NCI-H446 (cell line): ENCODE measurements at places on chromosomes 5 and 9.

DNA sequence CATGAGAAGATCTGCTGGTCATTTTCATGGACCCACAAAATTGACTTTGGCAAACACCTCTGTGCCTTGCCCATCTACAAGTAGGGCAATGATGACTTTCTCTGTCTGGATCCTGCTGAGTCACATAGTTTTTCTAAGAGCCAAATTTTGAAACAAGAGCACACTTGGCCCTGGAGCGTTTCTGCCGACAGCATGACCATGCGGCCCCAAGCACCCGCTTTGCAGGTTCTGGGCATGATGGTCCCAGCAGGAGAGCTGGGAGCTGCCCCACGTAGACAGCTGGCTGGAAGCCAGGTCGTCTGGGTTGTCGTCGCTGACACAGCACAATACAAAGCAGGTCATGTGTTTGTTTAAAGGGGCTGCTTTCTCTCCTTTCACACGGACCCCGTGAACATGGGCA is 159.8 kb downstream of the SYK start:
- DNase-seq: no peak

GRCh38 chr5:171826132-171826531 is 40.5 kb downstream of the SMIM23 start:
- DNase-seq: no peak

- DNase-seq: no peak
Observed at GRCh38 chr5:146249801-146250200, 46.4 kb downstream of the RBM27 start.

- DNase-seq: no peak
Observed at GRCh38 chr9:124306098-124306735, 48.5 kb downstream of the NEK6 start.

DNA sequence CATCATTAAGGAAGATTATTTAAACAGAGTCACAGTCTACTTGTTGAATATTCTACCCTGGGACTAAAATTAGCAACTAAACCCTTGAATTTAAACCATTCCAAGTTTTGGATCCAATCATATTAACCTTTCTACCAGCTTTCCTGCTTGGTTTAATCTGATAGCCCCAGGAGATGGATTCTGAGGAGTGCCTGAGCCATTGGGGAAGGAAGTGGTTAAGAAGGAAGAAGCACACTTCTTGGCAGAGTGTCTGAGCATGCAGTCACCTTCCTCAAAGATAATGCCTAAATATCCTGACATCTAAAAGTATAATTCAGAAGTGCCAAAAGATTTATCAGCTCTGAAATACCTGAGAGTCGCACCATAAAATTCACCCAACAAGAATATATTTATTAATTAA is 74.1 kb upstream of the SNCAIP start:
- no peak for DNase-seq

- no peak for DNase-seq
Observed at GRCh38 chr9:13644675-13645074, 365.2 kb upstream of the MPDZ start.

DNA sequence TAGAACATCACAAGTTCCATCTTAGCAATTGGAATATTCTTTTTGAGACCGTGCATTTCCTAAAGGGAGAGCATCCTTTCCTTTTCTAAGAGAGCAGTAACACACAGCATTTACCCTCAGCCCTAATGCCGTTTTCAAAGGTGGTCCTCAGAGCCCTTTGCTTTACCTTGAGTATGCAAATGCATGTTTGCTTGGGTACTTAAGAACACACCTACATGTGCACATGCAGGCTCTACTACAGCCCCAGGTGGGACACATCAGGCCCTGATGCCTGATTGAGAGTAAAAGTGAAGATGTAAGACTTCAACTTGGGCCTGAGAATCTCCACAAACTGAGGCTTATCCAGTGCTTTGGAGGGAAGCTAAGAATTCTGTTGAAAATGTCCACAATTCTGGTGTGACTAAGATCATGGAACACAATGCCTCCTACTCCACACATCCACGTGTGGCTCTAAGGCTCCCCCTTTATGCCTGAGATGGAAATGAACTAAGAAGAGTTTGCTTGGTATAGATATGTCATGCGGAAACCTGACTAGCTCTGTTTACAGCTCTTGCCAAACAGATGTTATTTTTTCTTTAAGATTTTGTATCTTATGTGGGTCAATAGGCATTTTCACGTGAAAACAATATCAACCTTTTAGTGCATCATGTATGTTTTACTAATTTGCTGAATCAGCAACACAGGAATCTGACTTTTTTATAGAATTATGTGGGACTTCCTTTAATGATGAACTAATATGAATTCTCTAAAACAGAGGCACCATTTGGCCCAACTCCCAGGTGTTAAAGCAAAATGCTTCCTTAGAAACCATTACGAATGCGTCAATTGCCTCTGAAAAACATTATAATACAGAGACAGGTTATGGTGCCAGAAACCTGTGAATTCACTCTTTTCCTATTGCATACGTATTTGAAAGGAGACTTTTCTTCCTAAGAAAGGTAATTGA is 48.9 kb upstream of the SLC2A8 start:
- DNase-seq: peak; percentile 26

DNA sequence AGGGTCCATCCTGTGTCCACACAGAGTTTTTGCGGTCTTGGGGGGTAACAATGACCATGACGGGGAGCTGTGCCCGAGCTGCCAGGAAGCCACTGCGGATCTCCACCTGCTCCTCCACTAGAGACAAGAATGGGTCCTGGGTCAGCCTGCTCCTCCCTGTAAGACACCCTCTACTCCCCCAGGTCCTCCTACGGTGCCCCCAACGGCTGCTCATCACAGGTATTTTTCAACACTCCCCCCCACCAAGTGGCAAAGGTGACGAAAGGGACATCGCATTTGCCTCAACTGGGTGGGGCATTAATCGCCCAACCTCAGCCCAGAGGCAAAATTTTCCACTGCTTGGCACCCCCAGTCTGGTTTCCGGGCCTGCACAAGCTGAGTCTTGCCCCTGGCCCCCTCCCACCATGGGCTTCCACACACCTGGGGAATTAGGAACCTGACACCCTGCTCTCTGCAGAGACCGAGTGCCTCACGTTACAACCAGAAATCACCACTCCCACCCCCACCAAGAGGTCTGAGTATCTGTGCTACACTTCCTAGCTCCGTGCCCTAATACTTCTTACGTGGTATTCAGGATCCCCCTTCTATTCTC is 9.6 kb downstream of the NOL6 start:
- DNase-seq: no peak

- no peak for DNase-seq
Observed at GRCh38 chr5:150789943-150790611, 11.5 kb downstream of the SMIM3 start.

- DNase-seq: no peak
Observed at GRCh38 chr5:149267241-149267973, 4.3 kb upstream of the AFAP1L1 start.

- no peak for DNase-seq
Observed at GRCh38 chr5:143214890-143215289, 188.6 kb downstream of the NR3C1 start.

DNA sequence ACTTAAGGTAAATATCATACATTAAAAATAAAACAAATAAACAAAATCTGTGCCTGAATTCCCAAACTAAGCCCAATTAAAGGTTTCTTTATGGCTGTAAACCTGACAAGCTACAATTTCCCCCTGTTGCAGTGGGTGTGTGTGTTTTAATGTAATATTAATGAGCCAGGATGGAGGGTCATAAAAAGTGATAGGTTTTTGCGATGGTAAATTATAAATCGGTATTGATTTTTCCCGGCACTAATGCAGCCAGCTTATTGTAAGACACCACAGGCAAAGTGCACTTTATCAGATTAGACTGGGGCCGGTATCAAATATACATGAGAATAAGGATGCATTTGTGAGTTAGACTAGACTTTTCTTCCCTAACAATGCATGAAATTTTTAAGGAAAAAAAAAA is 120.4 kb downstream of the EBF1 start:
- no peak for DNase-seq

- peak; percentile 75 for DNase-seq
Observed at GRCh38 chr5:139147483-139148087, 50.6 kb downstream of the SIL1 start.

DNA sequence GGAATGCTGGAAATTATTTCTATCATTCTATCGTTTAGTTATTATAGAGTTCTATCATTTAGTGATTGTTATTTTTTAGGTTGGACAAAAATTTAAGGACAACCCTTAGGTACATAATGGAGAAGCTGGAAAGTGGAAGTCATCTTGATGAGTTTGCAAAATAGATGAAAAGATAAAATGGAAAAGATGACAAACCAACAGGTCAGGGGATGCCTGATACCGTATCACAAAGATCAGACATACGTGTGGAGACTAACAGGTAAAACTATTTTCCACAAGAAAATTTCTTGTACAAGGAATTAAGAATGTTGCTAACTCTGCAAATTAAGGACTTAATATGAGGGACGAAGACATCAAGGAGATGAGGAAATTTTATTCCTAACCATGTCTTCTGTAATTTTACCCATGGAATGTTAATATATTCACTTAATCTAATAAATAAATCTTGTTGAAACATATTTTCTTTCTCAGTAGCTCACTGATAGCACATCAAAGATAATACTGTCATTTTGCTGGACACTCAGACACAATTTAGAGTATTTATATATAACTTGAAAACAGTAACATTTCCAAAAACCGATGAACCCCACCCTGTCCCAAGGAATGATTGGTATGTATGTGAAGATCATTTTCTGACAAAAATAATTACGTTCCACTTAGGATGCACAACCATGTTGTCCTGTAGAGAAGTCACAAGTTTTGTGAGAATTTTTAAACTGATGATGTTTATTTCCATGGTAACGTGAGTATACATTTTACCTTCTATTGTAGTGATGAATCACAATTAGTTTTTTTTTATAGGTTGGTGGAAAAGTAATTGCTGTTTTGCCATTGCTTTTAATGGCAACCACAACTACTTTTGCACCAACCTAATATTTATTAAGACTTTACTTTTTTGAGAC is 2.6 kb downstream of the LURAP1L start:
- DNase-seq: no peak

- DNase-seq: no peak
Observed at GRCh38 chr5:177468685-177469628, 4.5 kb downstream of the DBN1 start.

DNA sequence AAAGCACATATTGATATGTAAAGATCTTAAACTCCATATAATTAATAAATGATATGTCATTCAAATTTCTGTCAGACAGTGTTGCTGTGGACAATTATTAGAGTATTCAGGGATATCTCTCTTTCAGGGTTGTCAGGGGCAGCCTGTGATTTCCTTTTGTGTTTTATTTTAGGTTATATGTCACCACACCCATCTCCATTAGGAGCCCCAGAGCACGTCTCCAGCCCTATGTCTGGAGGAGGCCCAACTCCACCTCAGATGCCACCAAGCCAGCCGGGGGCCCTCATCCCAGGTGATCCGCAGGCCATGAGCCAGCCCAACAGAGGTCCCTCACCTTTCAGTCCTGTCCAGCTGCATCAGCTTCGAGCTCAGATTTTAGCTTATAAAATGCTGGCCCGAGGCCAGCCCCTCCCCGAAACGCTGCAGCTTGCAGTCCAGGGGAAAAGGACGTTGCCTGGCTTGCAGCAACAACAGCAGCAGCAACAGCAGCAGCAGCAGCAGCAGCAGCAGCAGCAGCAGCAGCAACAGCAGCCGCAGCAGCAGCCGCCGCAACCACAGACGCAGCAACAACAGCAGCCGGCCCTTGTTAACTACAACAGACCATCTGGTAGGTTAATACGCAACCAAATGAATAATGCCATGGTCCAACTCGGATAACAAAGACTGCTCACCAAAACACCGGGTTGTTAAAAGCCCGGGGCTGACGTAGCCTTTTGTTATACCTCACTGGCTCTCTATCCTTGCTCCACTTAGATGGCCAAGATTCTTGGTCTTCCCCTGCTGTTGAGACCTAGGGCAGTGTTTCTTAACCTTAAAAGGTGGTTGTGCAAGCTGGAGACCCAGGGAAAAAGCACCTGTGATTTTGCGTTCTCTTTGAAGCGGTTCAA is 24.4 kb downstream of the SMARCA2 start:
- no peak for DNase-seq

DNA sequence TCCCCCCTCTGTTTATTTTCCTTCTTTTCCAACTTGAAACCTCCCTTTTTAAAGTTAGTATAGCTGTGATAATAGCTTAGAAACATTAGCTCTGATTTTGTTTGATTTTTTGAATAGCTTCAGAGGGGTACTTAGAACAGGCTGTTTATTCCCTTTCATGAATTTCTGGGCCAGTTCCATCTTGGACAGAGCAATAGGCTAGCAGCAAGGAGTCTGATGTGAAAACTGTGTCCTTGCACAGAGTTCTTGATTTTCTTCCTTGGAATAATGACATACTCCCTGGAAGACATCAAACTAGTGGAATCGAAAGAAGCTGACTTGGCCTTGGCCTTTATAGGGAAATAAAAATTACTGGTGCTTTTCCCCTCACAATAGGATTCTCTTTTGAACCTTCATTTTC is 32.9 kb downstream of the NTRK2 start:
- no peak for DNase-seq

DNA sequence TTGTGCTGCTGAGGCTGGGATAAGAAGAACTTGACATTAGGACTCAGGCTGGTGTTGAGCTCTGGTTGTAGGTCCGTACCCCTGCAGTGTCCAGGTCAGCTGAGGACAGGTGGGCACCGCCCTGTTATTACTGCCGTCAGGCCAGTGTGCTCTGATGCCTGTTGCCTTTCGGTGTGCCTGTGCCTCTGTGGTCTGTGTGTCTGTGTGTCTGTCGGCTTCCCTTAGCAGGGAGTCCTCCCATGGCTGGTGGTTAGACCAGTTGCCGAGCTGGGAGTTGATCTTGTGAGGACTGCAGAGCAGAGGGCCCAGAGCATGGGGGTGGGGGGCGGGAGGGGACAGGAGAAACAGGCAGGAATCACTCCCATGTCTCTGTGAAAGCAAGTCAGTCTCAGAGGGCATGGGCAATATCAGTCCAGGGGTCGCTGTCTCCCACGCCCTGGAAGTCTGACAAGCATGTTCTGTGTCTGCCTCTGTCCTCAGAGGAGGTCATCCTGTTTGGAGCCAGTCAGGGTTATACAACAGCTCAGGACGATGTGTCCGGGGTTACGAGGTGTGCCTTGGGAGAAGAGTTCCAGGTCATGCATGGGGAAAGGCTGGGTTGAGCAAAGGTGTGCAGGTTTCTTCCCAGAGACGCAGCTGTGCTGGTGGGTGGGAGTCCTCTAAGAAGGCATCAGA is 67.3 kb upstream of the GARNL3 start:
- DNase-seq: no peak

GRCh38 chr5:119742311-119742710 is 113.0 kb downstream of the FAM170A start:
- no peak for DNase-seq

GRCh38 chr5:170405817-170406216 is 16.6 kb upstream of the KCNMB1 start:
- DNase-seq: no peak

GRCh38 chr5:94082405-94082804 is 341.0 kb upstream of the POU5F2 start:
- no peak for DNase-seq

DNA sequence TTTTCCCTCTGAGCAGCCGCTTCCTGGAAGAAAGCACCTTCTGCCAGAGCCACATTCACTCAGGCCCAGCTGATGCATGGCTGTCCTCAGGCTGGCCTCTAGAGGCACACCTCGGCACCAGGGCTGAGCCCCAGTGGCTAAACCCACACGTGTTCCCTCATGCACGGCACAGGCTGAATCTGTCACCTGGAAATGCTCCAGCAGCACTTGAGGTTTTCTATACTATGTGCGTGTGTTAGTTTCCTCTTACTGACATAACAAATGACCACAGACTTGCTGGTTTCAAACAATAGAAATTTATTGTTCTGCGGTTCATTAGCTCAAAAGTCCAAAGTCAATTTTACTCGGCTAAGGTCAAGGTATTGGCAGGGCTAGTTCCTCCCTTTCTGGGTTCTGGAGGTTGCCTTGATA is 141.4 kb downstream of the LRRC70 start:
- DNase-seq: no peak
